ENCODE measurements at places on chromosomes 12 and 14. TPM values are rescaled to one million over a fixed set of nuclear protein-coding genes. Genes with fewer than 3 reads are reported as not detected.

SLC24A4 gene
- 0.82 TPM for total RNA-seq

DHRS4 gene
- 37.0 TPM for total RNA-seq

DNA sequence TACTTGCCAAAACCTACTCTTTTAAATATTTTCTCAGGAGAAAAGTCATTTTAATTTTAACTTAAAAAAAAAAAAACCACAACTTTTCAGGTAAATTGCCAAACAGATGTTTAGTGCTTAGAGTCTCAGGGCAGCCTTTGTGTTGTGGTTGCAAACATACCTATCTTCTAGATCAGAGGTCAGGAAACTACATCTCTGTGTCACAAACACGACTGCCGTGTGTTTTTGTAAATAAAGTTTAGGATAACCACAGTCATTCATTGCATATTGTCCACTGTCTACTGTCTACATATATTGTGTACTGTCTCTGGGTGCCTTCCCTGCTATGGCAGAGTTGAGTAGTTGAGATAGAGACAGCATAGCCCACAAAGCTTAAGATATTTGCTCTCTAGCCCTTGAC lies 48.9 kb downstream of the DYRK2 start:
- no peak overlapping the region for H3K27ac ChIP-seq
- H3K36me3 ChIP-seq, result no peaks in the 10 kb centered on the region
- H3K27me3 ChIP-seq, result no peaks in the 10 kb centered on the region

FGF23 gene
- not detected for total RNA-seq

- H3K36me3 ChIP-seq, result no peaks in the 10 kb centered on the region
- no peaks in the 10 kb centered on the region for H3K27me3 ChIP-seq
- no peak overlapping the region for H3K4me3 ChIP-seq
- no peaks in the 10 kb centered on the region for H3K4me1 ChIP-seq
- no peak for DNase-seq
These were observed 164.2 kb downstream of the ALG10 start for GRCh38 chr12:34186492-34186891.

SAMD4A gene
- total RNA-seq, result 38.5 TPM

ZNF219 gene
- total RNA-seq, result 89.8 TPM

GRCh38 chr14:97705976-97706375 lies 908.8 kb downstream of the VRK1 start:
- H3K4me3 ChIP-seq, result no peak overlapping the region
- H3K36me3 ChIP-seq, result no peaks in the 10 kb centered on the region
- no peak for DNase-seq
- H3K4me1 ChIP-seq, result no peaks in the 10 kb centered on the region

PIWIL1 gene
- 16.2 TPM for total RNA-seq

CCDC38 gene
- 0.14 TPM for total RNA-seq

- H3K4me1 ChIP-seq, result no peaks in the 10 kb centered on the region
- no peak overlapping the region for H3K4me3 ChIP-seq
- H3K27me3 ChIP-seq, result no peaks in the 10 kb centered on the region
- no peaks in the 10 kb centered on the region for H3K36me3 ChIP-seq
These were observed 443.6 kb upstream of the SYT1 start for GRCh38 chr12:78420991-78421390.

DNA sequence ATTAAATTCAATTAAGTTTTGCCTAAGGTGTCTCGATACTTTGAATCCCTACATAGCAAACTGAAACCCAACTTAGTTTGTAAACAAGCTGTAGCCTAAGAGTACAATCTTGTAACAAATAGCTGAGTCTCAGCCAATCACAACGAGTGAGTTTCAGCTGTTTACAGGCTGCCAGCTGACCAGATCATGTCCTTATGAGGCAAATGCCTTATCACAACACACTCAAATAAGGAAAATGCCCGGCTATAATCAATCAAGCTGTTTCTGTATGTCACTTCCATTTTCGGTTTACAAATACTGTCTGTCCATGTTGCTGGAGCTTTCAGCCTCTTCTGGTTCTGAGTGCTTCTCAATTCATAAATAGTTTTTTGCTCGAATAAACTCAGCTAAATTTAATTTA lies 943.8 kb downstream of the SLC16A7 start:
- no peak overlapping the region for H3K4me3 ChIP-seq
- no peaks in the 10 kb centered on the region for H3K27me3 ChIP-seq
- H3K27ac ChIP-seq, result no peak overlapping the region
- no peaks in the 10 kb centered on the region for H3K36me3 ChIP-seq

GRCh38 chr12:56599797-56600196 lies 30.3 kb downstream of the BAZ2A start:
- H3K27me3 ChIP-seq, result no peaks in the 10 kb centered on the region
- no peak for DNase-seq
- H3K4me3 ChIP-seq, result no peak overlapping the region
- peaks cover 54% of the 10 kb centered on the region for H3K36me3 ChIP-seq

DNA sequence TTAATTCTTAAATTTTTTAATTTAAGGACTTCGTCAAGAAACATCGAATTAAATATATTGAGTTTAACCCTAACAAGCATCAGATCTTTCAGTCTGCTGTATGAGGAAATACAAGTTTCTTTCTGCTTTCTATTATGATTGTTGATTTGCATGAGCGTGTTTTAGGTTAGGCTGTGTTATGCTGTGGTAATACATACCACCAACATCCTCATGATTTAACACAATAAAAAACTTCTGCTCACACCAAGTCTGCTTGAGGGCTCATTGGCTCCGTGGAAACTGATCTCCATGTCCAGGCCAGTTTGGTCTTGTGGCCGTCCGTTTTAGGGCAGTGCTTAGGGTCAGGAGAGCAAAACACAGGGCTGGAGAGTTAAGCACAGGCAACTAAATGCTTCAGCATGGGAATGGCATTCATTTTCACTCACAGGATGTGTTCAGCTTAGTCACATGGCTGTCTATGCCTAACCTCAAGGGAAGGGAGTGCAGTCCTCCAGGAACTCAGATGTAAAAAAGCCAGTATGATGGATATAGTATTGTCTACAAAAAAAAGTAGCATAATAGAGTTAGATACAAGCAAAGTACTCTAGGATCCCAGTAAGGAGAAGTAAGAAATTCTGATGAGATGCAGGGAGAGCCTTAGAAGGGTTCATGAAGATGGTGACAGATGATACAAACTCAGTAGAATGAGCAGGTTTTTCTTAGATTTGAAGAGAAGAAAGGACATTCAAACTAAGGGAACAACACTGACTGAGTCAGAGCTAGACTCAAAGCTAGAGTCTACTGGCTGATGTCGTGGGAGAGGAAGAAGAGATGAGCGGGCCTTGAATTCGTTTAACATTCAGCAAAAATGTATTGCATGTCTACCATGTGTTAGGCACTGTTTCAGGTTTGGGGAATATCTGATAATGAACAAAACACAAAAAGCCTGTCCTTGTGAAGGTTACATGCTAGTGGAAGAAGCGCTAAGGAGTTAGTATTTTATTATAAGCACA lies 16.3 kb downstream of the MARK3 start:
- DNase-seq, result no peak
- no peak overlapping the region for H3K27ac ChIP-seq
- no peak overlapping the region for H3K4me3 ChIP-seq
- no peaks in the 10 kb centered on the region for H3K27me3 ChIP-seq

PPFIA2 gene
- total RNA-seq, result 22.9 TPM

GRCh38 chr12:27424631-27425230 lies 21.8 kb upstream of the SMCO2 start:
- no peaks in the 10 kb centered on the region for H3K27me3 ChIP-seq
- DNase-seq, result peak; percentile 13
- no peaks in the 10 kb centered on the region for H3K4me1 ChIP-seq
- H3K27ac ChIP-seq, result peak overlapping the region; percentile 7
- H3K36me3 ChIP-seq, result no peaks in the 10 kb centered on the region
- H3K4me3 ChIP-seq, result no peak overlapping the region

MTA1 gene
- total RNA-seq, result 58.9 TPM

DCD gene
- 3.6 TPM for total RNA-seq

SLC2A3 gene
- total RNA-seq, result 4.1 TPM

PMEL gene
- total RNA-seq, result 0.18 TPM

TMEM30B gene
- total RNA-seq, result 98.5 TPM

GRCh38 chr12:80892597-80893445 lies 44.9 kb downstream of the LIN7A start:
- H3K27ac ChIP-seq, result no peak overlapping the region
- DNase-seq, result no peak
- H3K36me3 ChIP-seq, result no peaks in the 10 kb centered on the region
- no peaks in the 10 kb centered on the region for H3K27me3 ChIP-seq
- no peaks in the 10 kb centered on the region for H3K4me1 ChIP-seq

DNA sequence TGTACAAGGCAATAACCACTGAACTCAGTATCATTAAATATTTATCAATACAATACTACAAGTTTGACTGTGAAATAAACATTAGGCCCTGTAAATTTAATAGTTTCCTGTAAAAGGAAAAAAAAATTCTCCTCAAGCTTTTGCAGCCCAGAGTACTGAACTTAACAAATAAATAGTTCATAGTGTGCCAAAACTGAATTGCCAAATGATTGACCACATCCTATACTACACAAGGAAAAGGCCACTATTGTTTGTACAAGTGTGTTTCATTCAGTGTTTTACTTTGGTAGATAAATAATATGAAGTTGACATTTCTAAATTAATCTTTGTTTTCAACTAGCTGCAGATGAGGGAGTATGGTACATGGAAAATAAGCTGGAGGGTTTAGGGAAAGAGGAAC lies 379.6 kb downstream of the FLRT2 start:
- H3K4me1 ChIP-seq, result no peaks in the 10 kb centered on the region
- DNase-seq, result no peak
- no peaks in the 10 kb centered on the region for H3K36me3 ChIP-seq
- H3K4me3 ChIP-seq, result no peak overlapping the region

CCDC198 gene
- not detected for total RNA-seq

GRCh38 chr12:194276-194675 lies 19.7 kb downstream of the SLC6A12 start:
- H3K4me3 ChIP-seq, result no peak overlapping the region

KRT80 gene
- 3.7 TPM for total RNA-seq

DNA sequence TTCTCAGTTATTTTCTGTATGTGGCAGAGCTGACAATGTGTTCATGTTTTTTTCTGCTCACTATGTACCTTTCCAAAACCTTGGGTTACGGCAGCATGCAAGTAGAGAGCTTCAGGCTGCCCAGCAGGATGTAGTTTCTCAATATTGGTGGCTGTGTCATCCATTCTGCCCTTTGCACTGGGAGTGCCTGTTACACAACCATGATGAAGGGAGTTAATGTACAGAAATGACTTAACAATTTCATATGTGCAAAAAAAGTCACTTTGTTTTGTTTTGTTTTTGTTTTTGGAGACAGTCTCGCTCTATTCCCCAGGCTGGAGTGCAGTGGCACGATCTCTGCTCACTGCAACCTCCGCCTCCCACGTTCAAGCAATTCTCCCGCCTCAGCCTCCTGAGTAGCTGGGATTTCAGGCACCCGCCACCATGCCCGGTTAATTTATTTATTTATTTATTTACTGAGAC lies 6.1 kb upstream of the CNIH1 start:
- H3K27me3 ChIP-seq, result no peaks in the 10 kb centered on the region
- no peaks in the 10 kb centered on the region for H3K36me3 ChIP-seq
- H3K4me3 ChIP-seq, result no peak overlapping the region
- DNase-seq, result no peak
- H3K4me1 ChIP-seq, result no peaks in the 10 kb centered on the region

DNA sequence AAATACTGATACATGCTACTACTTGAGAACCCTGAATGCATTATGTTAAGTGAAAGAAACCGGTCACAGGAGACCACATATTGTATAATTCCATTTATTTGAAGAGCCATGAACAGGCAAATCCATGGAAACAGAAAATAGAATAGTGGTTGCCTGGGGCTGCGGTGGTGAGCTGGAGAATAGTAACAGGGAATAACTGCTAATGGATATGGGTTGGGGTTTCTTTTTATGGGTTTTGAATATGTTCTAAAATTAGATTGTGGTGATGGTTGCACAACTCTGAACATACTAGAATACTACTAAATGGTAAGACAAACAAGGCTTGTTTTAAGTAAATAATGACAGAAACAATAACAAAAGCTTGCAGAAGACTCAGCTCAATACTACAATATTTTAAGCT lies 293.0 kb downstream of the BTG1 start:
- H3K36me3 ChIP-seq, result no peaks in the 10 kb centered on the region
- H3K4me3 ChIP-seq, result no peak overlapping the region
- no peaks in the 10 kb centered on the region for H3K4me1 ChIP-seq
- DNase-seq, result no peak
- no peak overlapping the region for H3K27ac ChIP-seq

GZMH gene
- total RNA-seq, result not detected

RAB15 gene
- total RNA-seq, result 10.1 TPM

OR4K17 gene
- total RNA-seq, result not detected

DNA sequence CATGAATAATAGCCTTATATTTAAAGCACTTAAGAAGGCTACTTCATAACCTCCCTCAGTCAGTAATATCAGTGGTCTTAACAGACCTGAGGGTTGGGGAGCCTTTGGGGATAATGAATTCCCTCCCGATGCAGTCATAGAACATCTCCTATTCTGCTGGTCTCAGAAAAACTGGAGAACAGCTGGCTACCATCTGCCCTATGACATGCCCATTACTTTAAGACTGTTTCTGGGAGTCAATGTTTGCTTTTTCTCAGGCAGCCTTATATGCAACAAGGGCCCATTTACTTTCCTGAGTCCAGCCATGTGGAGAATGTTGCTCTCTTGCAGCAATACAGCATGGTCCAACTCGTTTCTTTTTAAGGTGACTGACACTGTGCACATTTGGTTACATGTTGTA lies 161.7 kb upstream of the PARP11 start:
- no peaks in the 10 kb centered on the region for H3K4me1 ChIP-seq
- H3K36me3 ChIP-seq, result no peaks in the 10 kb centered on the region
- no peak for DNase-seq
- no peak overlapping the region for H3K27ac ChIP-seq
- no peak overlapping the region for H3K4me3 ChIP-seq

GRCh38 chr12:94761559-94761958 lies 111.2 kb upstream of the TMCC3 start:
- DNase-seq, result no peak
- no peaks in the 10 kb centered on the region for H3K4me1 ChIP-seq
- H3K36me3 ChIP-seq, result no peaks in the 10 kb centered on the region
- H3K27ac ChIP-seq, result no peak overlapping the region
- H3K27me3 ChIP-seq, result no peaks in the 10 kb centered on the region

DIP2B gene
- 23.2 TPM for total RNA-seq

OTOGL gene
- total RNA-seq, result 0.59 TPM

DNA sequence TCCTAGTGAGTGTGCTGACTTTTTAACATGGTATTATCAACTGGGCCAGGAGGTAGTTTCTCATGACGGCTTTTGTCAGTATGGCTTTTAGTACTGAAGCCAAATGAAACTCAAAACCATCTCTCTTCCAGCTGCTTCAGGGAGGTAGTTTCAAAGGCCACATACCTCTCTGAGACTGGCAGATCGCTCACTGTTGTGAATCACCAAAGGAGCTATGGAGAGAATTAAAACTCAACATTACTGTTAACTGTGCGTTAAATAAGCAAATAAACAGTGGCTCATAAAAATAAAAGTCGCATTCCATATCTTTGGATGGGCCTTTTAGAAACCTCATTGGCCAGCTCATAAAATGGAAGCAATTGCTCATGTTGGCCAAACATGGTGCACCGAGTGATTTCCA lies 141.1 kb downstream of the HMGA2 start:
- DNase-seq, result no peak
- peaks cover 1% of the 10 kb centered on the region for H3K27me3 ChIP-seq
- no peaks in the 10 kb centered on the region for H3K4me1 ChIP-seq
- no peak overlapping the region for H3K4me3 ChIP-seq
- no peak overlapping the region for H3K27ac ChIP-seq

All from prostate gland (tissue), 2 donors.